ENCODE measurements at places on chromosomes 6 and 20.

DNA sequence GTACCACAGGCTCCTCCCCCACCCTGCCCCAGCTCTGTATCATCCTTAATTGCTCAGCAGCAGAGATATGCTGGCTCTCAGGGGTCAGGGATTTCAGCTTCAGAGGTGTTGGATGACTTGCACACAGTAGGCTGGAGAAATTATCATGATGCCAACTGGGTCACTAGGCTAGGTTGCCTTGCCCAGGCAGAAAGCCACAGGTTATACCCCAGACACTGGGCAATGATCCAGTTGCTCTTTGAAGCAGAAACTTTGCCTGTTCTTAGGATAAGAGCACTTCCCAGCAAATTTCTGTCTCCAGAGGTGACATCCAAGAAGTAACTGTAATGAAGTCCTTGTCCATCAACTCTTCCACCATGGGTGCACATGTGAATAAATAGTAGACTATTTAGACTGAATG is 38.3 kb upstream of the SCML4 start:
- no peak for DNase-seq

GRCh38 chr6:134217105-134217797 is 100.7 kb downstream of the SGK1 start:
- no peak for DNase-seq

DNA sequence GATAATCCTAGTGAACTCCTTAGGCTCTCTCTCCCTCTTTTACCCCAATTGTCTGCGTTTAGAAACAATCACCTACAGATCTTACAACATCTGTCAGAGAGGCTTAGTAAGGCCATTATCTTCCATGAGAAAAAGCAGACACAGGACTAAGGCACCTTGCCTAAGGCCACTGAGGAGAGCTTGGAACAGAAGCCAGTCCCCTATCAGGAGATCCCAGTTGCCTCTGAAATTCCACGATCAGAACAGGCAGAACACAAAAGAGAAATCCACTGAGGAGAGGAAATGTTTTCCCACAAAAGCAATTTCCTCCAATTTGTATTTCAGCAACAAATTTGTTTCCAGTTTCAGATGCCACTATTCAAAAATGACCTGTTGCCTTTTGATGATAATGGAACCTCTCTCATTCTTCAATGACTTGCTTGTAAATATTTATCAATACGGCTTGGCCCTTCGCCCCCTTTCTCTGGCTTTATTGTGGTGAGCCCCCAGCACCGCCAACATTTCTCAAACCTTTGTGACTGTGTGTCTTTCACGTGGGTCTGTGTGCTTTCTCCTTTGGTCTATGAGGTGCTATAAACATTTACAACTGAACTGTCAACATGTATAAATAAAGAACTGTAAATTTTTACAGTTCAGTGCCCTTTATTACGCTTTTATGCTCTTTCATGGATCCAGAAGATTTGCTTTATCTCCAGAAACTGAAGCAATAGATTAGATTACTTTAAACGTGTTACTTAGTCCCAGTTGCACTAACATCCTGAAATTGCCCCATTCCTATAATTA is 187.8 kb upstream of the PHACTR1 start:
- DNase-seq, result no peak

GRCh38 chr20:60652615-60653014 is 599.4 kb upstream of the CDH4 start:
- no peak for DNase-seq

DNA sequence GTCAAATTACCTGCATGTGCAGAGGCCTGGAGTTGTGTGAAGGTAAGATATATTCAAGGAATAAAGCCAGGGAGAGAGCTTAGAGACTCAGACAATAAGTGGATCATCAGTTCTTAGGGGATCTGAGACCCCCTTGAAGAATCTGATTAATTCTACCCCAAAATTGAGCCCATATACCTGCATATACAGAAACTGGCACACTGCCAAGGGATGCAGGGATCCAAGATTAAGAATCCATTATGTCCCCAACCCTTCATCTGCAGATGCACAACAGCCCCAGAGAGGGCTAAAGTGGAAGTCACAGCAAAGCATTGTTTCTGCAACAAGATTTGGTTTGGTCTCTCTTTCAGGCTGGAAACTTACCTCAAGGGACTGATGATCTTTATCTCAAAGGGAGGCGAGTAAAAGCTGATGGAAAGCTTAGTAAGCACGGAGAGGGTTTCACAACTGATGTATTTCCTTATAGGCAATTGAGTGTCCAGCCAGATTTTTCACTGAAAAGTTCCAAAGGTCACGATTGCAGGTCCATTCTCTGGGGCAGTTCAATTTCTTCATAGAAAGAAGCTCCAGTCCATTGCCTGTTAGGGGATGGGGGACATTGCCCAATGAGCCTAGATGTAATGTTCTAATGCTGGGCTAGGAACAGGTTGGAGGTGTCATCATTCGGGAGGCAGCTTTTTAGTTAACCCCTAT is 20.9 kb upstream of the STK35 start:
- DNase-seq, result no peak
